ENCODE measurements at places on chromosomes 5 and 9.
A peak's percentile ranks its signal among the peaks of the same experiment; 100 is the strongest.

DNA sequence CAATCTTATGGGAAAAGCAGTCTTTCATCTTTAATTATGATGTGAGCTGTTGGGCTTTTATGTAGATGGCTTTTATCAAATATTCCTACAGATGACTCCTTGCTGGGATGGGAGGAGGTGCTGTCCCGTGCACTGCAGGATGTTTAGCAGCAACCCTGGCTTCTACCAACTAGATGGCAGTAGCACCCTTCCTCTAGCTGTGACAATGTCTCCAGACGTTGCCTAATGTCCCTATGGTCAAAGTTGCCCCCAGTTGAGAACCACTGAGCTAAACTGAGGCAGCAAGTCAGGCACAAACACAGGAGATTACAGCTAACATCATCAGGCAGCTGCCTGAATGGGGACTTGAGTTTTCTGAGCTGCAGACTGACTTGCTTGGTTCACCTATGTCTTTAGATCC lies 401.9 kb upstream of the PDE4D start:
- DNase-seq = no peak

DNA sequence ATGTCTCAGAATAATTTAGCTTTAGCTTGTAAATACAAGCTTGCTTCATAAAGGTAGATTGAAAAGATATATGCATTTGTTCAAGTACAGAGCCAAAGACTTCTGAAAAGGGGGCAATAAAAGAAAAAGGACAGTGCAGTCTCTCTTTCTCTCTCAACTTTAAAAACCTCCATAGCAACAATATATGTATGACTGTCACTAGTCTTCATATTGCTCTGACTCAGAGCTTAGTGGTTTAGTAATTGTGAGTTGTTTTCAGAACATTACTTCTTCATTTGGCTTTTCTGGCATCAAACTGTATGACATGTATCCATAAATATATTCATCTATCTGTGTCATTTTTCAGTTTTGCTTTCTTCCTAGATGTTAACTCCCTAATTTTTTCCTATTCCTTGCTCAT lies 194.6 kb upstream of the KIF2A start:
- DNase-seq = no peak

GRCh38 chr9:33103501-33104281 lies 27.2 kb upstream of the SMU1 start:
- no peak for DNase-seq

DNA sequence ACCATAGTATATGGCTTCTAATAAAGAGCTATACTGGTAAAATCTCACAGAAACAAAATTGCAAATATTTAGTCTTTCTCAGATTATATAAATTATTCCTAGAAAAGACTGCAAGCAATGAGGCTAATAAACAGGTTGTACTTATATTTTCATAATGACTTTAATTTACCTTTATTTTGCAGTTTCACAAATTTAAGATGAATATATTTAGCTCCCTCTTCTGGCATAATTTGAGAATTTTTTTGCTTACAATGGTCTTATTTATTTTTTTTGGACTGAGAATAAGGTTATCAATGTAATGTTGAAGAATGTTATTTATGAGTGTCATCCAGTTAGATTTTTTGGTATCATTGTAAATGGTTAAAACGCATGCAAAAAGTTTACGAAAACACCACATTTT lies 56.7 kb downstream of the PIK3R1 start:
- DNase-seq = no peak

DNA sequence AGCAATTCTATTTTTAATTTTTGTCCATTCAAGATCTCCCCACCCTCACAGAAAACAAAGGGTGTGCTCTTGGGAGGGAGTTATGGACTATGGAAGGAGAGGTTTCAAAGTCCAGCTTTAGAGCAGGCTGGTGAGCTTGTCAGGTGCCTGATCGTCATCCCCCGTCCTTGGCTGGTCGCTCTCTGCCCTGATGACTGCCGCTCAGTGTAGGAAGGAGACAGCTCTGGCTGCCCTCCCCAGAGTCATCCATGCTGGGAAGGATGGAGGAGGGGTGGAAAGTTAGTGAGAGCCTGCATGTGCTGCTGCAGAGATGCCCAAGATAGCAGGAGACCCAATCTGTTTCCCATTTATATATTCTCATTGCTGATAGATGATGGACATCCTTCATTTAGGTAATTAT lies 96.6 kb downstream of the NLN start:
- DNase-seq = peak; percentile 82

GRCh38 chr9:20658677-20659473 lies 25.2 kb upstream of the FOCAD start:
- DNase-seq = no peak

GRCh38 chr5:79284846-79285245 lies 48.9 kb downstream of the JMY start:
- no peak for DNase-seq

GRCh38 chr9:7794196-7794595 lies 5.4 kb downstream of the DMAC1 start:
- no peak for DNase-seq

- DNase-seq = no peak
These were observed 53.1 kb upstream of the IER5L start for GRCh38 chr9:129231022-129231739.

- DNase-seq = no peak
These were observed 125.2 kb upstream of the CDH18 start for GRCh38 chr5:20113031-20113715.

DNA sequence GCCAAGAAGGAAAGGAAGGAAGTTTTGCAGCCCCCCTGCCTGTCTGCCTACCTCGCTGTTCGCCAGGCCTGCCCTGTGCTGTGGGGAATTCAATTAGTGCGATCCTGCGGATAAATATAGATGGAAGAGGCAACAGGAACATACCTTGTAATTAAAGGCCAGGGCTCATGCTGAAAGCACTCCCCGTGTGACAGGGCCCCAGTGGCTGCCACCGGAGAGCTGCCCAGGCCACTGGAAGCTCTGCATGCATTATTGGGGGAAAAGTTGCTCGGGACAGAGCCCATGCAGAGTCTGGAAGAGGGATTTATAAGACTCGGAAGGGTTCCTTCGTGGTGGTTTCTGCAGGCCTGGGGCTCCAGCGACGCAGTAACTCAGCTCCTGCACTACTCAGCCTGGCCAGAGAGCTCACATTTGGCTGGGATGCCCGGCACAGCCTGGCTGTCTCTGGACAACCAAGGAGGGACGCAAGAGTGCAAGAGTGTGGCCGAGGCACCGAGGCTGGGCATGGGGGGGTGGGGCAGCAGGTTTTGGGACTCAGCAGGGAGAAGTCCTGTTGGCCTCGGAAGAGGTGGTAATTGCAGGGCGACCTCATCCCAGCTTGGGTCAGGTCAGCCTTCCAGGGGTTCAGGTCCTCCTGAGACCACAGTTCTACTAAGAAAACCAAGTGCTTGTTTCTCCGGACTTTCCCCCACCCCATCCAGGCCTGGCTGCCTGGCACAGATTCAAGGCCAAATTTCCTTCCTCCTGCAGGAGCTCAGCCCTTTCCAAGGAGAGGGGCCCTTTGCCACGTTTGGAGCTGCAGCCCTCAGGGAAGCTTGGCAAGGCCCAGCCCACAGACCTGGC lies 68.1 kb upstream of the GGTA1 start:
- no peak for DNase-seq

- DNase-seq = no peak
These were observed 58.4 kb downstream of the HABP4 start for GRCh38 chr9:96508227-96508940.

- no peak for DNase-seq
These were observed 691.0 kb downstream of the PTPRD start for GRCh38 chr9:9921805-9922204.

GRCh38 chr9:100377015-100377414 lies 24.3 kb upstream of the TEX10 start:
- DNase-seq = no peak

DNA sequence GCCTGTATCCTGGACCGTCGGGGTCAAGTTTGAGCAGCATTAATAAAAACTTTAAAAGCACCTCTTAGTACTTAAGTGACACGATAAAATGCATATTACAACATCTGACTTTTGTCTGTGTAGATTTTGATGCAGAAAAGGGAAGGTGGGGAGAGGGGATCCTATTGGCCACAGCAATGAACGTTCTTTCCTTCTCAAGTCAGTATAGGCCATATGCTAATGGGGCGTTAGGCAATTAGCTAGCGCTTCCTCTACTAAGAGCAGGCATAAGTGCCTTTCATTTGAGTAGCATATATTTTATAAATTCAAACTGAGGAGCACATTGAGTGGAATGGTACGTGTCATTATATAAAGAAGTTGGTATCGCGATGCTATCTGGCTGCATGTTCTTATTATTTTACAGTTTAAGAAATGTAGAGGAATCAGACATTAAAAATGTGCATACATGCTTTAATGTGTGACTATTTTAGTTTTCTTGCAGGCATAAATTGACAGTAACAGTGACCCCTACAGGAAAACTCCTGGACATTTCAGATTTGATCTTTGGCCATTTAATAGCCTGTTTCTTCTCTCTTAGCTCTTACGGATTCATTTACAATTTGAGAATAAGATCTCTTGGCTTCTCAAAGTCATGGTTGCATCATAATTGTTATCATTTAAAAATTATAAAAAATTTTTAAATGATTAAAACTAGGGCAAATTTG lies 1.1 kb upstream of the GNA14 start:
- DNase-seq = no peak

DNA sequence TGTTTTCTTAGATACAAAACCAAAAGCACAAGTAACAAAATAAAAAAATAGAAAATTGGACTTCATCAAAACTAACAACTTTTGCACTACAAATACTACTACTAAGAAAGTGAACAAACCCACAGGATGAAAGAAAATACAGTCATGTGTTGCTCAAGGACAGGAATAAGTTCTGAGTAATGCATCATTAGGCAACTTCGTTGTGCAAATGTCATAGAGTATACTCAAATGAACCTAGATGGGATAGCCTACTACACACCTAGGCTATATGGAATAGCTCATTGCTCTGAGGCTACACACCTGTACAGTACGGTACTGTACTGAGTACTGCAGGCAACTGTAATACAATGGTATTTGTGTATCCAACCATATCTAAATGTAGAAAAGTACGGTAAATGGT lies 88.3 kb downstream of the RAPGEF1 start:
- no peak for DNase-seq

DNA sequence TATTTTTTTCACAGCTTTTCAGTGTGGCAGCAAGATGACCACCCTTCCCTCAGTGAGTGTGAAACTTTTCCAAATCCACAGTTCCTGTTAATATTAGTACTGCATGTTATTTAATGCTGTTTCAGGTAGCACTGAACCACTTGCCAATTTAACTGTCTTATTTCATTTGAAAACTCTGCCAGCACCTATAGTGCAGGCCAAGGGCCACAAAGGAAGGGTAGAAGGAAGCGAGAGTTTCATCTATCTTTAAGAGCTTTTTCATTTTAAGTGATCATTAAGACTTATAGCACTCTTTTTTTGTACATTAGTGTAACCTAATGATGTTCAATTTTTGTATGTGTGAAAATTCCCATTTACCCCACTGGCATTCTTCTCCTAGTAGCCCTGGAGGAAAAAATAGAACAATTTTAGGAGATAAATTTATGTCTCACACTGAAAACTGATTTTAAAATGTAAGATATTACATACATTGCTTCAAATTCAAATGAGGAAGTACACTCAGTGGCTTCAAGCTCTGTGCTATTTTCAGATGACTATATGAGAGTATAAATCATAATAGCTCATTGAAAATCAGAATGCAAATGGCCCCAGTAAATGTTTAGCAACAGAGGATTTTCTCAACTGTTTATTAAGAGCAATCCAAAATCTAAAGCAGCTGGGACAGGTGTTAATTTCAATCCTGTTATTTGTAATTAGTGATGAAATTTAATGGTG lies 820.5 kb downstream of the PTPRD start:
- DNase-seq = no peak

- no peak for DNase-seq
These were observed 64.6 kb downstream of the CAST start for GRCh38 chr5:96726802-96727201.

DNA sequence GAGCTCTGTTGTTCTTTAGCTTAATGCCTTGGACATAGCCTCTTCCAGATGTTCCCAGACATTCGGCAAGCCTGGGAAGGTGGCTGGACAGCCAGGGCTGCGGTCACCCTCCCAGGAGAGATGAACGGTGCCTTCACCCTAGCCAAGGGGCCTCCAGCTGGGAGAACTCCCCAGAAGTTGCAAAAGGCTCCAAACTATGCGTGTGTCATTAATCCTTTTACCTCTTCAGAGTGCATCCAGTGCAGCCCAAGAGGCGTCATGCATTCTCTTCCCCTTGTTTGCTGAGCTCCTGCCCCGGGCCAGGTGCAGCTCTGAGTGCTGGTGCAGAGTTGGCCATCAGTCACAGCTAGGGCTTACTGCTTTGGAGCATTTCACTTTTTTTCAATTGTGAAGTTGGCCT lies 22.8 kb downstream of the HMCN2 start:
- no peak for DNase-seq

DNA sequence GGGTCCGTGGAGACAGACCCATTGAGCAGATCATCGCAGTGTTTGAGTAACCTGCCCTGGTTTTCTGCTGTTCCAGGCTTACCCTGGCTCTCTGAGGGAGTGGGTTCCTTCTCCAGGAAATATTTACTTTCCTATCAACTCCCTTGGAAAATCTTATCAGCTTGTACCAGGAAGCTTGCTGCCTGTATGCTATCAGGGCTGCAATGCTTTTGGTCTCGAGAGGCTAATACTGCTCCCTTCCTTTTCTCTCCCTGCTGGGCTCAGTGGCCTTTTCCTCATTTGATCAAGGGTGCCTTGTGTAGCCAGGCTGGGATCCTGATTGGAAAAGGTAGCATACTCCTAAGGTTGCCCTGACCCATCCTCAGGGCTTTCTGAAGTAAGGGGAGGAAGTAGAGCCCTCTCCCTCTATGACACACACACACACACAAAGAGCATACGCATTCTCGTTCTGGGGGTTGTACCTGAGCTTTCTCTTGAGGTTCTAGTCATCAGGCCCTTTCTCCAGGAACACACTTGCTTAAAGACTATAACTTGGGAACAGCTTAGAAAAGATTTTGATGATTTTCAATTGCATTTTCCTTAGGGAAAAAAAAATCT lies 41.6 kb downstream of the CYSTM1 start:
- no peak for DNase-seq

DNA sequence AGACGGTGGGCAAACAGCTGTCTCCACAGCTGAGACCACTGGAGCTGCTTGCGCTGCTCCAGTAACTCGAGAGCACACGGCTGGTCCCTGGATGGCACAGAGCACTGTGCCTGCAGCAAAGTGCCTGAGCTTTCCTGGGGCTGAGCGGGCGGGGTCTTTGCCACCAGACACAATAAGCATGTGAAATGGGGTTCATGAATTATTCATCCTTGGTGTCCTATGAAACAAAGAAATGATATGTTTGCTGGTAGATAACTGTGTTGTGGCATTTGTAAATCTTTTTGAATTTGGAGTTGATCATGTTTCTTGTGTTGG lies 151.7 kb upstream of the MPDZ start:
- DNase-seq = peak; percentile 7

DNA sequence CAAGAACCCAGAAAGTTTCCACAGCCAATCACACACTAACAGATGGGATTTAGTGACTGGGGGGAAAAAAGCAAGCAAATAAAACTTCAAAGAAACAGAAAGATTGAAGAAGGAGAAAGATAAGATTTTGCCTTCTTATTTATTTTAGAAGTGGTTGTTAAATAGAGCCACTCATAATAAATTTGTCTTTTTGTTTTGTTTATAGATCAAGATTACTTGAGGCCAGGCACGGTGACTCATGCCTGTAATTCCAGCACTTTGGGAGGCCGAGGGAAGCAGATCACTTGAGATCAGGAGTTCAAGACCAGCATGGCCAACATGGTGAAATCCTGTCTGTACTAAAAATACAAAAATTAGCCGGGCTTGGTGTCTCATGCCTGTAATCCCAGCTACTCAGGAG lies 94.9 kb upstream of the RANBP3L start:
- DNase-seq = no peak
